ENCODE measurements at places on chromosomes 11 and 22.

DNA sequence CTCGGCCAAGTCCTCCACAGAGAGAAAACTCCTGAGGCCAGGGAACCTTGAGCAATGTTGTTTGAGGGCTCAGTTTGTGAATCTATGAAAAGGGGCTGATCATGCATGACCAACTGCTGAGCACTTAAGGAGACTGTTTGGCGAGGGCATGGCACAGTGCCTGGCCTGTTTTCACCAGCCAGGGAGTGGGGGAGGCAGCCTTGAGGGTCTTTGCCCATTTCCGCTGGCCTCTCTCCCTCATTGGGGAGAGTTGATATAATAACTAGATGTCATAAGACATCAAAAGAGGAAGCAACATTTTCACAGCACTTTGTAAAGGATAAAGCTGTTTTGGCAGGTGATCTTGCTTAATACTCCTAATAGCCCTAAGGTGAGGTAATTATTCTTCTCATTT is 110.6 kb downstream of the TP53I11 start:
- DNase-seq, result no peak

GRCh38 chr11:57324154-57324885 is 432 bp downstream of the TNKS1BP1 start:
- DNase-seq, result no peak

DNA sequence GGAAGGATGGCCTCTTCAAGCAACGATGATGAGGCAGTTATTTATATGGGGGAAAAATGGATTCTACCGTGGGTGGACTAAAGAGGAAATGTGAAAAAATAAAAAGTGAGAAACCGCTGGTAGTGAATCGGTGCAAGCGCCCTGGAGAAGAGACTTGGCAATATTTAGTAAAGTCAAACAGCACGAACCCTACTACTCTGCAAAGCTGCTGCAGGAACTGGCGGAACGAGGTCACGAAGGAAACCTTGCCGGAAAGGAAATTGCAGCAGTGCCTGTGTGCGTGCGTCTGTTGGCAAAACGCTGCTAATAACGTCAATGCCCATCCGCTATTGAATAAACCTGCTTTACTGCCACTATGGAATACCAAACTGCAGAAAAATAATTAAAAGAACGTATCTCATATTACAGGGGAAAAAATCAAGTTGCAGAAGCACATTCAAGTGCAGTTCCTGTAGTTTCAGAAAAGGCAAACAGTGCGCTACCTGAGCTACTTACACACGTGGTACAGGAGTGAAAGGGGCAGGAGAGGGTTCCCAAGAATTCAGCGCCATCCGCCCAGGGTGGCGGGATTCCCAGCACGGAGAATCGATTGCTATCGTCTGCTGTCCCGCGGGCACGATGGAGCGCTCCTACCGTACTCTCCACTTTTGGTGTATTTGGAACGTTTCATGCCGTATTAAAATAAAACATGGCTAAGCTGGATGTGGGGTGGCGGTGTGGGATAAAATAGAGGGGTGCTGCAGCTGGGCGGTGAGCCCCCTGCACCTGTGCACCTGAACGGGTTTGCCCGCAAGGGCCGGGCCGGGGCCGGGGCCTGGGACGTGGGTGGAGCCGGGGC is 585 bp upstream of the NADSYN1 start:
- no peak for DNase-seq

DNA sequence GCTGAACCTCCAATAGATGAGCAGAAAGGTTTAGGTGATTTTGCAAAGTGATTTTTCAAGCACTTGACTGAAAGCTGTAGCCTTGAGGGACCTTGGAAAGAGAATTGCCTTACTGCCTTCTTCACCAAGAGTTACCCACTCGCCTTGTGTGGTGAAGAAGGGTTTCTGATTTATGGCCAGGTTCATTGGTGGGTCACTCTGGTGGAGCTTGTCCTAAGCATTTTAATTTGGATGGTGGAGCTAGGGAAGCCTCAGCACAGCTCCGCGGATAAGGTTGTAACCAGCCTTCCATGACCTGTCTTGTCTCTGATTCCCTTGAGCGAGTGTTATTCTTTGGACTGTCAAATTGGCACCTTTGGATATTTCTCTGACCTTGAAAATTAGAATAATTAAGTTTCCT is 226.4 kb downstream of the FAT3 start:
- no peak for DNase-seq

DNA sequence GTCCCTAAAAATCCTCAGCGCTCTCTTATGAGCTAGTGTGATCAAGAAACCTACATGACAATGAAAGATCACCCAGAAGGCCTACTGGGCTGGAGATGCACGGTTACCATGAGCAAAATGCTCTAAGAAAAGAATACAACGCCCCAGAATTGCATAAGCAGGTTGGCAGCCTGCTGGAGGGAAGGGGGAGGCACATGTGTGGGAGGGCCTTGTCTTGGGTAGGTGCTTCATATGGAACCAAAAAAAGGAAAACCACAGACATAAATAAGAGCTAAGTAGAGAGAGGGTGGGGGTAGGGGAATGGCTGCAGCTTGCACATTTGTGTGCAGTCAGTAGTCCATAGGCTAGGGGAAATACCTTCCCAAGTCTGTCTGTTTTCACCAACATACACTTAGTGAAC is 2.8 kb downstream of the SIAE start:
- DNase-seq, result no peak

DNA sequence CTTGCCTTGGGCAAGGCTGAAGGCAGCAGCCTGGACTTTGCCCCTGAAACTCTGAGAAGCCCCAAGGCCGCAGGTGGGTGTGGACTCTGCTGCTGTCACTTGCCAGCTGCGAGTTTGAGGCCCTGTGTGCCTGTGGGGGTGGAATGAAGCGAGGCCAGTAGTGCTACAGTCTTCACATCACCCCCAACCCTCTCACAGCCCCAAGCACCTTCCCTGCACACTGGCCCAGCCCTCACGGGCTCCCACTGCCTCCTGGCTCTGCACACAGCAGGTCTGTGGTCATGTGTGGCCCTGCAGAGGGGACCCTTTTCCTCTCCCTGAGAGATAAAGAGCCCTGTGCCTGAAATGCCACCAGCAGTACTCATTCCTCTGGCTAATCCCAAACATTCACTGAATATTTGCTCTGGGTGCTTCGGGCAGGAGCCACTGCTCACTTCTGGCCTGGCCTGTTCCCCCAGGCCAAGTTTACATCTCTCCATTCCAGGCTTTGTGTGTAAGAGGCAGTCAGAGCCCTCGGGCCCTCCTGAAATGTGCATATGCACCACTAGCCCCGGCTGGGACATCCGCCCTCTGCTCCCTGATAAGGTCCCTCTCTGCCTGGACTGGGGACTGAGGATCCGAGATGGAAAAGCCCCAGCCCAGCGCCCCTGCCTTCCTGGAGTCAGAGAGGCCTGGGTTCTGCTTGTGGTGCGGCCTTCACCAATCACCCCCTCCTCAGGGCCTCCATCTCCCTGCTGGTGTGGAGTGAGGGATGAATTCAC is 17.7 kb downstream of the MGAT3 start:
- DNase-seq, result no peak

- DNase-seq, result no peak
Observed at GRCh38 chr11:120304526-120304925, 20.6 kb upstream of the TLCD5 start.

- DNase-seq, result no peak
Observed at GRCh38 chr11:117202386-117203068, 3.4 kb downstream of the TAGLN start.
